NCI-H1930 (cell line): ENCODE measurements at places on chromosomes 2 and 18.

DNA sequence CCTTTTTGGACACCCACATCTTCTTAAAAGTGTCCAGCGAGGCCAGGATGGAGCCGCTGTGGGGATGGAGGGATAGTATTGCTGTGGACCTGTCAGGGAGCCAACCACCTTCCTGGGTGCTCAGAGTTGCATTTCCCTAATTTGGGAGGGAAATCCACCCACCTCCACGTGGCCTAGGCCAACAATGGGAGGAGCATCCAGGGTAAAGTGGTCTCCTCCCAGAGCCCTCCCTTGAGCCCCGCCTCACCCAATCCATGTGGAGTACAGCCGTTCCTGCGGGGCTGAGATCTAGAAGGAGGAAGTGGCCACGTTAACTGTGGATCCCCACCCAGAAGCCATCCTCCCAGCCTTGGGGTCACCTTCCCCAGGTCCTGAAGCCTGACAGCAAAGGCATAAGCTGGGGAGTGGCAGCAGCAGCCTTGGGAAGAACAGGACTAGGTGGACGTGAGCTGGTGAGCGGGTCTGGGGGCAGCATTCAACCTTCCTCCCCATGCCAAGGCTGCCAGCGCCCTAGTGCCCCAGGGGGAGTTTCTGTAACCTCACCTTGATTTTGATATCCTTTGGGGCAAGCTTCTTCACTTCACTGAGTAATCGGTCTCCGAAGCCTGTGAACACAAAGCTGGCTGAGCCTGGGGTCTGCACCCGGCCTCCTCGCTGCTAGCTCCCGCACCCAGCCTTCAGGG, 6.8 kb downstream of the ACTR1B start:
- DNase-seq = no peak

DNA sequence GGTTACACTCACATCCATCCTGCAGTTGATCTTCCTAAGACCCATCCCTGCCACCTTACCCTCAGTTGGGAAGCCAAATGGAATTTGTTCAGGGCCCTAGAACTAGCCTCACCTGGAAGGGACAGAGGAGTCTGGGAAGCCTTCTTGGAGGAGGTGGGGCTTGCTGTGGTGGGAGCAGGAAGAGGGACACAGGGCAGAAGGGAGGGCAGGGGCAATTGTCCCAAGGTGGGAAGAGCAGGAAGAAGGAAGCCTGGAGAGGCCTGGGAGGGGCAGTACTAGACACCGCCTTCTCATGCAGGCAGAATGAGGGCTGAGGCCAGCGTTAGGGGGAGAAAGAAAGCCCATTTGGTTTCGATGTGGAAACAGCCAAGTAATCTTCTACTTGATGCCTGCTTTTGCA, 34.1 kb upstream of the ASPRV1 start:
- DNase-seq = no peak

DNA sequence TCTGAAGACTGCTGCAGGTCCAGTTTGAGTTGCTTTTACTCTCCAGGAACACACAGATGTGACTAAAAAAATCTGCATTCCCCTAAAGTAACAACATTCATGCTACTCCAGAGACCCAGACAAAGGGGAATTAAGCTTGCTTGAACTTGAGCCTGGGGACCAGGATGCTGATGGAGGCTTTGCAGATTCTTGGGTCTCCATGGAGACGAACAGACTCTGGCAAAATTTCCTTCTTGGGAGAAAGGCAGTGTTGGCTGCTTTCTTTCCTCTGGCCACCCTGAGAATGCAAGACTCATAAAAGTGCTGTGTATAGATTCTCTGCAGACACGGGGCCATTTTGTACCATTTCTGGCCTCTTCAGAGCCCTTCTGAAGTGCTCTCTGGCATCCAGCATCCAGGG, 112.0 kb downstream of the ACTR3 start:
- DNase-seq = no peak

GRCh38 chr2:25222477-25223121, 54.2 kb upstream of the POMC start:
- no peak for DNase-seq

GRCh38 chr2:201680743-201681142, 17.7 kb downstream of the MPP4 start:
- peak; percentile 4 for DNase-seq

- no peak for DNase-seq
Observed at GRCh38 chr2:105629634-105630033, 115.1 kb upstream of the NCK2 start.

DNA sequence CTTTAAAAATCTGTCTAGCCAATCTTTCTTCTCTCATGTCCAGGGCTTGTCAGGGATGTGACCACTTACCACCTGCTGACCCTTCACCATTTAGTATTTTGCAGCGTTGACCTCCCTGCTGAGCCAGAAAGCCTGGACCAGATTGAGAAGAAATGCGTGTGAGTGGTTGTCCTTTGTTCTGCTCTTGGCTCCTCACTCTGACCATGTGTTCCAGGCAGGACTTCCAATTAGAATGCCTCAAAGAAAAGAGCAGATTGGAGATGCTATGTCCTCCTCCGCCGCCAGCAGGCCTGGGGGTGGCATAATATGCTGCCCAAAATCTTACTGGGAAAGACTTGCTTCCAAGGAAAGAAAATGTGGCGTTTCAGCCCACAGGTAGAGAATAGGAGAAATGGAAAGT, 894.1 kb downstream of the SLC4A3 start:
- no peak for DNase-seq

- peak; percentile 12 for DNase-seq
Observed at GRCh38 chr2:181686576-181687185, 6.4 kb upstream of the NEUROD1 start.

GRCh38 chr2:46902465-46902864, 13.1 kb downstream of the MCFD2 start:
- DNase-seq = no peak

- DNase-seq = no peak
Observed at GRCh38 chr2:215672406-215672805, 236.5 kb upstream of the FN1 start.

DNA sequence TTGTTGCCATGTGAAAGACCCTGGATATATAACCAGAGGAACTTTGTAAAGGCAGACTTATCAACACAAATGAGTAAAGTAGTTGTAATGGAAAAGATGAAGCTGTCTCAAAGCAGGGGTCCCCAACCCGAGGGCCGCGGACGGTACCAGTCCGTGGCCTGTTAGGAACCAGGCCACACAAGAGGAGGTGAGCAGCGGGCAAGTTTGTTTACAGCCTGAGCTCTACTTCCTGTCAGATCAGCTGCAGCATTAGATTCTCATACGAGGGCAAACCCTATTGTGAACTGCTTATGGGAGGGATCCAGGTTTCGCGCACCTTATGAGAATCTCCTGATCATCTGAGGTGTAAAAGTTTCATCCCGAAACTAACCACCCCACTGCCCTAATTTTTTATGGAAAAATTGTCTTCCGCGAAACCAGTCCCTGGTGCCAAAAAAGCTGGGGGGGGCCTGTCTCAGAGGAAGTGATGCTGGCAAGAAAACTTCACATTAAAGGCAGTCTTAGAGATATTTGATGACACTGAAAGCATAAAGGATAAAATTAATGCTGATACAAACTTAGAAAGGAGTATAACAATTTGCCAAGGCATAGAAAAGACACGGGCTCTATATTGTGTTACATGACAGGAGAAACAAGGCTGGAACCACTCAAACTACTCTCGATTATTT, 57.5 kb upstream of the MSTN start:
- no peak for DNase-seq

- no peak for DNase-seq
Observed at GRCh38 chr2:151165105-151165684, 96.5 kb downstream of the RBM43 start.

GRCh38 chr2:235563056-235563910, 69.4 kb downstream of the AGAP1 start:
- no peak for DNase-seq

GRCh38 chr2:189287982-189288521, 108.5 kb upstream of the COL5A2 start:
- no peak for DNase-seq

GRCh38 chr18:5238371-5238976, 41.4 kb upstream of the AKAIN1 start:
- no peak for DNase-seq

DNA sequence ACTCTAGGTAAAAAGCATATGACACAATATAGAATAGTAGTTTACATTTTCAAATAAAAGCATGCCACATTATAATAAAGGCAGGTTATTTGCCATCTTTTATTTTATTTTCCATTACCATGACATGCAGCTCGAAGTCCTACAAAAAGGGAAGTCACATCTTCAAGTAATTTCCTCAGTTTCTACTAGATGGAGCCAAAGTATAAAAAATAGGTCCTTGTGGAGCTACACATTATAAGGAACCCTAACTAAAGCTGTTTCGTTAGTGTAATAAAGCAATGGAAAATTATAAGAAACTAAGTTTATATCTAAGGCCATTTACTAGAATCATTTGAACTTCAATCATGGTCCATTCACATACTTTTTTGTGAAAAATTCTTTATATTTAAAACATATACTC, 674.5 kb downstream of the KCNJ3 start:
- no peak for DNase-seq

GRCh38 chr18:50240080-50240563, 26.2 kb downstream of the CFAP53 start:
- no peak for DNase-seq

- DNase-seq = no peak
Observed at GRCh38 chr2:215542690-215543089, 106.8 kb upstream of the FN1 start.

DNA sequence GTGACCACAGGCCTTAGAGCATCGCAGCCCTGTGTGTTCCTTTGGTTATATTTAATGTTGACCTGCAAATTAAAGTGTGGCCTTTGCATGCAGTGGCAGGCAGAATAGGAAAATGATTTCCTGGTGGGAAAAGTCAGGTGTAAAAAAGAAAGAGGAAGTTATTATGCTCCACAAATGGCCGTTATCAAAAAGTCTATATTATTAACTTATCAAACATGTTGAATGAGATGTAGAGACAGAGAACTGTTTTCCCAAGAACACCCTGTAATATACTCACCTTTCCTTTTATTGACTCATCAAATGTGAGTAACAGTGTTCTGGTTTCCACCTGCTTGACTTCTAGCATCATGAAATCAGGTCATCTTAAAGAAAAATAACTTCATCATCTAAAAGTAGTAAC, 35.3 kb downstream of the MEIS1 start:
- no peak for DNase-seq

DNA sequence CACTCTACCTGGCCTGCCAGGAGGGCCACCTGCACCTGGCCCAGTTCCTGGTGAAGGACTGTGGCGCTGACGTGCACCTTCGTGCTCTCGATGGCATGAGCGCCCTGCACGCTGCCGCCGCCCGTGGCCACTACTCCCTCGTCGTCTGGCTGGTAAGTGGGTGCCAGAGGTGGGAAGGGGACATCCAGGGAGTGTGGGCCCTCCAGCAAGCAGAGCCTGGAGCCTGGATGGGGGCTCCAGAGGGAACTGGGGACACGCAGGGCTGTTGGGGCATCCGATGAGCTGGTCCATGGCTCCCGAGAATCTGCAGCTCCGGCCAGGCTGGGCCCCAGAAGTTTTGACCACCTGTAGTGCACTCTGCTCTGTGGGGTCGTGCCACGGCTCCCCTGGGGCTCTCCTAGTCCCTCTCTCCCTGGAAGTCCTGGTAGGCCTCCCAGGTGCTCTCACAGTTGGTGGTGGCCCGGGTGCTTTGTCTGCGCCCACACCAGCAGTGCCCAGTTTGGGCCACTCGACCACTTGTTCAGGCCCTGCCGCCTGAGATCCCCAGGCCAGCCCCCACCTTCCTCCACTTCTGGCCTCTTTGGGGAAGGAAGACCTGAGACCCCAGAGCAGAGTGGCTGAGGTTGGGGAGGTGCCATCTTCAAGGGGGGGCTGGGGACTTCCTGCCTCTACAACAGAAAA, 4.7 kb downstream of the ESPNL start:
- DNase-seq = no peak
